Large intestine (tissue), 12 donors: ENCODE measurements at places on chromosomes 11 and 22. TPM values are rescaled to one million over a fixed set of nuclear protein-coding genes. Genes with fewer than 3 reads are reported as not detected.
A peak's percentile ranks its signal among the peaks of the same experiment; 100 is the strongest.

GRCh38 chr11:64809781-64810241 is 540 bp downstream of the MEN1 start:
- peaks cover 32% of the 10 kb centered on the region for H3K36me3 ChIP-seq
- peak; percentile 76 for DNase-seq
- peak overlapping the region; percentile 92 for H3K4me3 ChIP-seq
- peaks cover 6% of the 10 kb centered on the region for H3K4me1 ChIP-seq
- H3K27ac ChIP-seq = peak overlapping the region; percentile 79

GRCh38 chr11:103773059-103773458 is 263.4 kb upstream of the DDI1 start:
- no peak for DNase-seq
- no peaks in the 10 kb centered on the region for H3K27me3 ChIP-seq
- no peaks in the 10 kb centered on the region for H3K36me3 ChIP-seq
- H3K27ac ChIP-seq = no peak overlapping the region
- no peak overlapping the region for H3K4me3 ChIP-seq

- no peaks in the 10 kb centered on the region for H3K36me3 ChIP-seq
- no peak for DNase-seq
- H3K27ac ChIP-seq = no peak overlapping the region
- no peaks in the 10 kb centered on the region for H3K4me1 ChIP-seq
- H3K4me3 ChIP-seq = no peak overlapping the region
These were observed 1.4 kb downstream of the VPREB1 start for GRCh38 chr22:22245935-22246525.

OR5B21 gene
- 0.07 TPM for polyA plus RNA-seq

VPREB1 gene
- 0.24 TPM for polyA plus RNA-seq

OR8A1 gene
- polyA plus RNA-seq = not detected

DNA sequence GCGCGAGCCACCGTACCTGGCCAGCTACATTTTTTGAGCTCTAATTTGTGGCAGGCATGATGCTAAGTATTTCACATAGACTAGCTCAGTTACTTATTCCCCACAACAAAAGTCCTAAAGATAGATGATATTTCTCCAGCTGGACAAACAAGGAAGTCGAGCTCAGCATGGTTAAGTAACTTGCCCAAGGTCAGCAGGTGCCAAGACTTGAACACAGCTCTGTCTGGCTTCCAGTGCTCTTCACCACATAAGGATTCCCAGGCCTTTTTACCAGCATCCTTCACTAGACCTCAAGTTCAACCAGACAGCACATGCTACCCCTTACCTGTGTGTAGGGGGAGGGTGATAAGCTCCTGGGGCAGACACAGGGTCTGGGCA is 177.3 kb upstream of the NCAM1 start:
- H3K4me3 ChIP-seq = no peak overlapping the region
- H3K36me3 ChIP-seq = no peaks in the 10 kb centered on the region
- H3K27ac ChIP-seq = no peak overlapping the region
- no peaks in the 10 kb centered on the region for H3K4me1 ChIP-seq

- H3K27ac ChIP-seq = no peak overlapping the region
- DNase-seq = no peak
- H3K27me3 ChIP-seq = peaks cover 35% of the 10 kb centered on the region
- no peak overlapping the region for H3K4me3 ChIP-seq
- no peaks in the 10 kb centered on the region for H3K36me3 ChIP-seq
These were observed 377.2 kb downstream of the BRD1 start for GRCh38 chr22:49450498-49450897.

- no peaks in the 10 kb centered on the region for H3K27me3 ChIP-seq
- peak; percentile 21 for DNase-seq
- H3K36me3 ChIP-seq = peaks cover 84% of the 10 kb centered on the region
- H3K4me1 ChIP-seq = no peaks in the 10 kb centered on the region
- H3K4me3 ChIP-seq = no peak overlapping the region
These were observed 23.8 kb downstream of the IGHMBP2 start for GRCh38 chr11:68927280-68928135.

DNA sequence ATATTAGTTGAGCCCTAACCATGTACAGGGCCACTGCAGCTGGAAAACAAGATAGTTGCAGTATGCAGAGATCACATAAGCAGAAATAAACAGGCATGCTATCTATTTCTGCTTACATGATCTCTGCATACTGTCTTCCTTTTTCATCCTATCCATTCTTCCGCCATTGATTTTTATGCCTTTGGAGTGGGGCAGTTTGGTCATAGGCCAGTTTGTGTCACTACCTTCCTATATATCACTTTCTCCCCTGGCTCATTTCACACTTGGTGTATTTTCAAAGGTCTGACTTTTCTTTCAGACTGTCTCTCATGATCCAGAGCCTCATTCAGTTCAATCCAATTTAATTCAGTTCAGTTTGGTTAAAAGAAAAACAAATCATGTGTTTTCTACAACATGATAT is 829.6 kb downstream of the KCNA4 start:
- no peaks in the 10 kb centered on the region for H3K36me3 ChIP-seq
- no peaks in the 10 kb centered on the region for H3K4me1 ChIP-seq
- H3K4me3 ChIP-seq = no peak overlapping the region

DNA sequence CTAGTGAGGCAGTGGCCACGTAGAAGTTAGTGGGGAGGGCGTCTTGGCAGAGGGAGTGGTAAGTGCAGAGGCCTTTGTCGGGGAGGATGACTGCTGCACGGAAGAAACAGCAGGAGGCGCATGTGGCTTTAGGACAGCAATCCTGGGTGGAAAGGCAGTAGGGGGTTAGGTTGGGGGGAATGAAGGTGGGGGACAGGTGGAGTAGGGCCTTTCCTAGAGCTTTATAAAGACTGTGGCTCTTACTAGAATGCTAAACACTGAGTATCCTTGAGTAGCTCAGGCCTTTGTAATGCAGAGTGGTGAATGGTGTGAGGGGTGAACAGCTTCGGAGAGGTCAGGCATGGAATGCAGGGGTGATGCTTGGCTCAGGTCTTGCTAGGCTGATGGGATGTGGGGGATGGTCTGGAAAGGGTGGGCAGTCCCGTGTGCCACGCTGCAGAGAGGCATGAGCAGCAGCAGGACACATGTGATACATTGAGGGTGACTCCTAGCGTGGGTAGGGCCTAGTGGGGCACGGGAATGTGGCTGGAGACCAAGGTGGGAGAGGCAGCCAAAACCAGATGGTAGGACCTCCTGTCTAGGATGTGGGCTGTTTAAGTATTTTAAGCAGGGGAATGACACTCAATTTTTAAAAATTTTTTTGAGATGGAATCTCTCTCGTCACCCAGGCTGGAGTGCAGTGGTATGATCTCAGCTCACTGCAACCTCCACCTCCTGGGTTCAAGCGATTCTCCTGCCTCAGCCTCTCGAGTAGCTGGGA is 19.2 kb downstream of the AP2A2 start:
- H3K4me1 ChIP-seq = peaks cover 65% of the 10 kb centered on the region
- no peak overlapping the region for H3K4me3 ChIP-seq
- no peak for DNase-seq
- H3K27me3 ChIP-seq = no peaks in the 10 kb centered on the region
- peak overlapping the region; percentile 5 for H3K27ac ChIP-seq
- H3K36me3 ChIP-seq = peaks cover 15% of the 10 kb centered on the region

- DNase-seq = no peak
- no peak overlapping the region for H3K27ac ChIP-seq
- H3K4me3 ChIP-seq = no peak overlapping the region
- H3K36me3 ChIP-seq = no peaks in the 10 kb centered on the region
- H3K27me3 ChIP-seq = peaks cover 4% of the 10 kb centered on the region
These were observed 30.9 kb downstream of the LRRC32 start for GRCh38 chr11:76639621-76640020.

DNA sequence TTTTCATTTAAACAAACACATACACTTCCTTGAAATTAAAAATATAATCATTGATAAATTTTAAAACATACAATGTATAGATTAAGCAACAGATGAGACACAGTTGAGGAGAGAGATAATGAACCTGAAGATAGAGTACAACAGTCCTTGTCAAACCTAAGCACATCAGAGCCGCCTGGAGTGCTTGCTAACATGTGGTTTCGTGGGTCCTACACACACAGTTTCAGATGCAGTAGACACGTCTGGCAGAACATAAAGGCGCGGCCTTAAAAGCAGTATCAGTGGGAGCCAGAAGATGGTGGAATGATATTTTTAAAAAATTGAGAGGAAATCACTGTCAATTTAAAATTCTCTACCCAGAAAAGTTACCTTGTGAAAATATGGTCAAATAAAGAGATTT is 134.4 kb downstream of the MPPED1 start:
- no peaks in the 10 kb centered on the region for H3K36me3 ChIP-seq
- no peak overlapping the region for H3K27ac ChIP-seq
- no peaks in the 10 kb centered on the region for H3K4me1 ChIP-seq
- H3K4me3 ChIP-seq = no peak overlapping the region
- no peaks in the 10 kb centered on the region for H3K27me3 ChIP-seq
- no peak for DNase-seq

OR2AG1 gene
- 0.07 TPM for polyA plus RNA-seq

- peaks cover 8% of the 10 kb centered on the region for H3K27me3 ChIP-seq
- DNase-seq = peak; percentile 29
- H3K27ac ChIP-seq = no peak overlapping the region
- H3K4me3 ChIP-seq = no peak overlapping the region
These were observed 933 bp downstream of the ACTN3 start for GRCh38 chr11:66547662-66548009.

GRCh38 chr11:116842117-116842516 is 4.7 kb upstream of the APOA1 start:
- H3K27me3 ChIP-seq = no peaks in the 10 kb centered on the region
- H3K36me3 ChIP-seq = peaks cover 30% of the 10 kb centered on the region
- H3K4me3 ChIP-seq = no peak overlapping the region
- DNase-seq = no peak

DNA sequence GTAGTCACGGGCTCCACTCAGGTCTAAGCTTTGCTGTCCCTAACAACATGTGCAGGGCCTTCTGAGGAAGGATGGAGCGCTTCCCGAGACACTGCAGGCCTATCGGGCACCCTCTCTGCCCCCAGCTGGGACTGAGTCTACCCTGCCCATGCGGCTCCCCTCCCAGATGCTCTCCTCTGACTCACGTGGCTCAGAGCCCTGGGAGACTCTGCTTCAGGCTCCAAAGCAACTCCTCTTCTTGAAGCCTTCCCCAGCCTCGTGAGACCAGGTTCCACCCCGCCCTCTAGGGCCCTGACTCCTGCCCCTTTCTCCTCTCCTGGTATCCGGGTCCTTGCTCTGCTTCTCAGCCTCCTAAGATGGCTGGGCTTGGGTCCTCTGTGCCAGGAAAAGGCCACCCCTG is 28.4 kb upstream of the ARFGAP3 start:
- peaks cover 23% of the 10 kb centered on the region for H3K4me1 ChIP-seq
- peaks cover 79% of the 10 kb centered on the region for H3K36me3 ChIP-seq
- no peak for DNase-seq

GRCh38 chr11:43941257-43941994 is 1.0 kb upstream of the C11orf96 start:
- peak overlapping the region; percentile 84 for H3K27ac ChIP-seq
- H3K4me3 ChIP-seq = peak overlapping the region; percentile 46
- no peaks in the 10 kb centered on the region for H3K36me3 ChIP-seq
- peaks cover 60% of the 10 kb centered on the region for H3K27me3 ChIP-seq
- no peak for DNase-seq

GRCh38 chr11:92717240-92717639 is 252.2 kb upstream of the MTNR1B start:
- no peaks in the 10 kb centered on the region for H3K36me3 ChIP-seq
- H3K27ac ChIP-seq = no peak overlapping the region
- no peak overlapping the region for H3K4me3 ChIP-seq
- no peak for DNase-seq

PYGM gene
- 2.4 TPM for polyA plus RNA-seq

DNA sequence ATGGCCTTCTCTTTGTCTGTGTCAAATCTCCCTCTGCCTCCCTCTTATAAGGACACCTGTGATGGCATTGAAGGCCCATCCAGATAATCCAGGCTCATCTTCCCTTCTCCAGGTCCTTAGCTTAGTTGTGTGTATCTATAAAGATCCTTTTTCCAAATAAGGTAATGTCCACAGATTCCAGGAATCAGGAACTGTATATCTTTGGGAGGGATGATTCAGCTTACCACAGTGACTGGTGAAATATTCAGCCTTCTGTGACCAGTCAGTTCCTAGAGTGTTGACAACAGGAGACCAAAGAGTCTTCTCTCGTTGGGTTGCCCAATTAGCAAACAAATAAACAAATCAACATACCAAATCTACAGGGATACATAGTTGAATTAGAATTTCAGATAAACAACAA is 175.8 kb downstream of the MPPED1 start:
- no peak for DNase-seq
- no peaks in the 10 kb centered on the region for H3K36me3 ChIP-seq
- no peaks in the 10 kb centered on the region for H3K4me1 ChIP-seq
- H3K27me3 ChIP-seq = no peaks in the 10 kb centered on the region

GRCh38 chr11:30489076-30489475 is 97.1 kb downstream of the MPPED2 start:
- H3K27ac ChIP-seq = no peak overlapping the region
- no peaks in the 10 kb centered on the region for H3K36me3 ChIP-seq
- no peak overlapping the region for H3K4me3 ChIP-seq
- peaks cover 22% of the 10 kb centered on the region for H3K4me1 ChIP-seq
- H3K27me3 ChIP-seq = no peaks in the 10 kb centered on the region

GRCh38 chr11:103904324-103904667 is 132.1 kb upstream of the DDI1 start:
- no peak overlapping the region for H3K4me3 ChIP-seq
- DNase-seq = no peak
- H3K4me1 ChIP-seq = no peaks in the 10 kb centered on the region
- no peaks in the 10 kb centered on the region for H3K36me3 ChIP-seq
- no peaks in the 10 kb centered on the region for H3K27me3 ChIP-seq
- H3K27ac ChIP-seq = no peak overlapping the region

DNA sequence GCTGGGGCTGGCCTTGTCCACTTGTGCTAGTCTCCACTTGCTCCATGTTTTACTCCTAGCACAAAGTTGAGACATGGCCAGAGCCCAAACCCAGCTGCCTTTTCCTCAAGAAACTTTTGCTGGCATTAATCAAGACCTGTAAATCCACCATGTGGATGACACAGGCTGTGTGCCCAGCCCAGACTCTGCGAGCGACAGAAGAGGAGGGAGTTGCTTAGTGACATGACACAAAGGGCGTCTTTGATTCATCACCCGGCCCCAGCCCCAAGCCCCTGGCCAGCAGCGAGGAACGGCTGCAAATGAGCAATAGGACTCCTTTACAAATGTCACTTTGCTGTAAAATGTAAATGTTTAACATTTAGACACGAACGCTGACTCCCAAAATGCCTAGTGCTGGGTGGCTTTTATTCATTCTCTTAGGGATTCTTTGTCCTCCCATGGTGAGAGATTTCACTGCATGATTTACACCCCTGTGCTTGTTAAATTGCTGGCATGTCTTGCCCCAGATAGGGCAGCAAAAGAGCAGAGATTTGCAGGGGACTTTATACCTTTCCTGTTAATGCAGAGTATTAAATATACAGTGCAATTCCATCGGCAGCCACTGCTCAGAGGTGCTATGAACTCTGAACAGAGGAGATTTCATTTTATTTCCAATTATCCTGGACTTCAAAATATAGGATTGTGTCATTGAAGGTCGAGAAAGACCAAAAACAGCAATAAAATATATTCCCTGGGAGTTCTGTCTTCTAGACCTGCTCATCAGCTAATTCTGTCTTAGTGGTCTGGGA is 263.6 kb upstream of the NCAM1 start:
- no peaks in the 10 kb centered on the region for H3K36me3 ChIP-seq
- H3K27me3 ChIP-seq = no peaks in the 10 kb centered on the region
- no peak for DNase-seq
- no peak overlapping the region for H3K4me3 ChIP-seq
